ENCODE measurements at places on chromosomes 7 and 10.
A peak's percentile ranks its signal among the peaks of the same experiment; 100 is the strongest.

GRCh38 chr7:143331179-143331801 is 15.4 kb downstream of the CLCN1 start:
- peak; percentile 94 for DNase-seq

- peak; percentile 11 for DNase-seq
Observed at GRCh38 chr10:58373442-58373827, 11.8 kb upstream of the TFAM start.

DNA sequence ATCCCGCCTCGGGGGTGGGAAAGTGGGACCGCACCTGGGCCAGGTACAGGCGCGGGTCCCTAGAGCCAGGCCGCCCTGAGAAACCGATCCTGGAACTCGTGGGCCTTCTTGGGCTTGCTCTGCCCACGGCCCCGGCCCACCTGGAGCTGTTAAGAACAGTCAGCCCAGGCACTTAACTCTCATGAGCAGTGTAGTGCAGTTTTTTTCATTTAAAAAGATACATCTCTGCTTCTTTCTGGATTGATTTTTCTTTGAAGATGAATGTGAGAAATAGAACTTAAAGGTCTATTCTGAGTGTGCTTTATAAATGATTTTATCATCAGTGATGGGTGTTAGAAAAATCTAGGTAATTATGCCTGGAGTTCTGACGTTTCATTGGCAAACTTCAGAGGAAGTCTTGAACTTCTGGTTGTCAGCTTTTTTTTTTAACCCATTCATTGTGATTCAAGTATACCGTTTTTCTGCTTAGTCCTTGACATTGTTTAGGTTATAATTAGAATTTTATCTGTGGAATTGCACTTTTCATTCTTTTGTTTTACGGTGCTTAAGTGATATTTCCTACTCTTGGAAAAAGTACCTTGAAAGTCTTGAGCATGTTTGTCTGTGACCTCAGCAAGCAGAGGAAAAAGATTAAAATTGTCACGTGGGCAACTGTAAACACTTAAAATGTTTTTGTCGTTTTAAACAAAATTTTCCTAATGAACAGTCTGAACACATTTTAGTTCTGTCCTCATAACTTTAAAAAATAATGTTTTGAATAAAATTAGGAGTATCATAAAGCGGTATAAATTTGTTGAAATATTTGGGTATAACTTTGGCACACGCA is 906 bp downstream of the CDK1 start:
- no peak for DNase-seq

DNA sequence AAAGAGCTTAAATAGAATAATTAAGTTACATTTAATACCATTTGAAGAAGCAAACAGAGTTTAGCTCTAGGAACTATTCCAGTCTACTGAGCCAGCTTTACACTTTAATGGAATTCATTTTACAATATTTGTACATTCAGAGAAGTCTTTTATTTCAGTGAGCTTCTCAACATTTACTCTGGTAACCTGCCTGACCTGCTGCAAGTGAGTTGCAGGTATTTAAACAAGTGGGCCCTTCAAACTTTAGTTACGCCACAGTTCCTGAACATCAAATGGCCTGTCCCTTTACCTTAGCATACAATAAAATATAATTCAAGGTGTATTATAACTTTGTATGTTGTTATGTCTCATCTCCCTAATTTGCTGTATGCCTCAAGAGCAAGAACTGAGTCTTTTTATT is 121.6 kb upstream of the SEMA3C start:
- no peak for DNase-seq

DNA sequence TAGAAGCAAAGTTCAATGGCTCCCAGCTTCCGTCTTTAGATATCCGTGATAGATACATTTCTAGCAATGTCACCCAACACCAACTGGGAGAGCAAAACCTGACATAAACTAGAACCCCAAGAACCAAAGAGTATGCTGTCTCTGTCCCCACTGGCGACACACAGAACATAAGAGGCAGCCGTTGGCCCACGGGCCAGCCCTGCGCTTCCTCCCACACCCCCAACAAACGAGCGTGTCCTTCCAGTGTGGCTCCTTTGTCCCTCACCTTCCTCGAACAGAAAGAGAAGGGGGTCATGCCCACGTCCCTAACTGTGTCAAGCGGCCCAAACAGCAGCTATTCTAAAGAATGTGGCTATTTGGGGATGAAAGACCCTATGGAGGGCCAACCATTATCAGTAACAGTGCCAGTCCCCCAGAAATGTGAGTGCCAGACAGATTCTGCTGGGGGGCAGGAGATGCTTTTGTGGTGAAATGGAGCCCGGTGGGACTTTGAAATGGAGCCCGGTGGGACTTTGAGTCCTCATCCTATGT is 171.9 kb downstream of the USP6NL start:
- no peak for DNase-seq

DNA sequence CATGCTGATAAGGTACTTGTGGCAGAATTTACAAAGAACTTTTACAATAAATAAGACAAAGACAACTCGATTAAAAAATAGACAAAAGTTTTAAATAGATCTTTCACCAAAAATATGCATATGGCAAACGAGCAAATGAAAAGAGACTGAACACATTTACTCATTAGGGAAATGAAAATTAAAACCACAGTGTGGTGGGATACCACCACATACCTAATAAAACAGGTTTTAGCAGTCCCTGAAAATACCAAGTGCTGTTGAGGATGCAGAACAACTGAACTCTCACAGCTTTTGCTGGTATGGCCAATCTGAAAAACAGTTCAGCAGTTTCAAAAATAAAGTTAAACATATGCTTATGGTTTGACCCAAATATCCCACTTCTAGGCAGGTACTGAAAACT is 205.4 kb upstream of the ADO start:
- DNase-seq, result no peak

- DNase-seq, result no peak
Observed at GRCh38 chr10:34999532-34999931, 90.6 kb downstream of the CUL2 start.

GRCh38 chr10:86315549-86315942 is 51.0 kb downstream of the GRID1 start:
- DNase-seq, result no peak

GRCh38 chr10:131155218-131155875 is 156.2 kb downstream of the TCERG1L start:
- DNase-seq, result no peak

- no peak for DNase-seq
Observed at GRCh38 chr7:45721686-45722598, 147.8 kb downstream of the ADCY1 start.

GRCh38 chr7:14988941-14989340 is 86.4 kb upstream of the DGKB start:
- no peak for DNase-seq

- no peak for DNase-seq
Observed at GRCh38 chr10:2772135-2772534, 295.2 kb upstream of the PFKP start.

DNA sequence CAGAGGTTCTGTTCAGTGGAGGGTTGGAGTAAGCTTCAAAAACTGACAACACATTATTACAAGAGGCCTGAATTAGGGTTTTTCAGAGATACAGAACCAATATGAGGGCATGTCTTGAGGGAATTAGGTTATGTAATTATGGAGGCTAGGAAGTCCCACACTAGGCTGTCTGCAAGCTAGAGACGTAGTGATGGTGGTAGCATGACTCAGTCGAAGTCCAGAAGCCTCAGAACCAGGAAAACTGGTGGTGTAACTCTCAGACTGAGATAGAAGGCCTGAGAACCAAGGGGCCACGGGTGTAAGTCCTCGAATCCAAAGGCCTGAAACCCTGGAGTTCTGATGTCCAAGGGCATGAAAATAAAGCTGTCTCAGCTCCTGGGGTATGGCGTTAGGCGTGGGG is 35.6 kb downstream of the ZNF518A start:
- no peak for DNase-seq

- peak; percentile 92 for DNase-seq
Observed at GRCh38 chr7:47326220-47326619, 255.7 kb downstream of the TNS3 start.

GRCh38 chr10:78849115-78849514 is 219.7 kb upstream of the ZMIZ1 start:
- no peak for DNase-seq

DNA sequence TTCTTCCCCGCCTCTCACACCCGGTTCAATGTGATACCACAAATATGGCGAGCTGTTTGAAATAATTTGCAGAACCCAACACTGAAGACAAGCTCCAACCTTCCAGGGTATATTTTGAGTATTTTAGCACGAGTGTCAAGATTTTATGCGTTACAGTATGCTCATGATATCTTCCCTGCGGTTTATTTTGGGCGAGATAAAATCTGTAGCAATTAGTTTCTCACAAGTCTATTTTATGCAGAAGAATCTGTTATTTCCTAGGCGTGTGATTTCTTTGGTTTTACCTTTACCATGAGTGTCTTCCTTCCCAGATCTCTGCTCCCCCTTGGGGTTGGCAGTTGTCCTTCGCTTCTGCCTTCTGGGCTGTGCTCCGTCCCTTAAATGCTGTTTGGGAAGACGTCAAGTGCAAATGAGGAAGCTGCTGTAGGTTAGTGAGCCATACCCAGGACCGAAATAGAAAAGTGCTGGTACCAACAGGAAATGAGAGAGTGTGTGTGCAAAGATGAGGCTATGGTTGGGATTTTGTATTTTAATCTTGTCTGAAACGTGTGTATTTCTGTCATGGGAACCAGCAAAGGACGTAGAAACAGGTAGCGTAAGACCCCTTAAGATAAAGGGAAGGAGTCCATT is 299.8 kb downstream of the KLF6 start:
- DNase-seq, result no peak

GRCh38 chr10:48951707-48952106 is 12.1 kb upstream of the LRRC18 start:
- DNase-seq, result no peak

DNA sequence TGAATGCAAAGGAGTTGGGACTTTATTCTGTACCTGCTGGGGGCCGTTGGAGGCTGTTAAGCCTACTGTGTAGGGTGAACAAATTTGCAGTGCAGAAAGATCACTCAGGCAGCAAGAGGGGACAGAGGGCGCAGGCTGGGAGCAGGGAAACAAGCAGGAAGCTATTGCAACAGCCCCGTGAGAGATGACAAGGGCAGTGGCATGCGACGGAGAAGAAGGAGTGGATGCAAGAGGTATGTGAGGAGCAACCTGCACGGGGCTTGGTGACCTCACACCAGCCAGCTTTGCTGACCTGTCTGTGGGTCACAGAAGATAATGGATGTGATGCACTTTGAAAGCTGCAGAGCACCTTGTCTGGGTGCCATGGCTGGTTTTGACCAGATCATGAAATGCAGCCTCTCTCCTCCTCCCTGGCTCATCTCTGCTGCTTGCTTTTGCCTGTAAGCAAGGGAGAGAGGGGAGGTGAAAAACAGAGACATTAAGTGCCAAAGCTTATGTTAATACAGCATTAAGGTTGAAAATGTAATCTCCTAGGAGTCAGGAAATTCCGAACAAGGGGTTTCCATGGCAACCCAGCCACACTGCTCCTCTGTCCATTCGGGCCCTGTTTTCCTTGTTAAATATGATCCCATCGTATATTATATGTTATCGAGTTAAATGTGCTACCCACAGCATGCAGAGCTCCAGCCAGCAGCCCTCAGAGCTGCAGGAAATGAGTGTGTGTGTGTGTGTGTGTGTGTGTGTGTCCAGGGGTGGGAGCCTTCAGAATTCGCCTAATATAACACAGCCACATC is 314.3 kb upstream of the ZMIZ1 start:
- DNase-seq, result peak; percentile 94

- no peak for DNase-seq
Observed at GRCh38 chr10:111973306-111973705, 210.3 kb downstream of the GPAM start.

DNA sequence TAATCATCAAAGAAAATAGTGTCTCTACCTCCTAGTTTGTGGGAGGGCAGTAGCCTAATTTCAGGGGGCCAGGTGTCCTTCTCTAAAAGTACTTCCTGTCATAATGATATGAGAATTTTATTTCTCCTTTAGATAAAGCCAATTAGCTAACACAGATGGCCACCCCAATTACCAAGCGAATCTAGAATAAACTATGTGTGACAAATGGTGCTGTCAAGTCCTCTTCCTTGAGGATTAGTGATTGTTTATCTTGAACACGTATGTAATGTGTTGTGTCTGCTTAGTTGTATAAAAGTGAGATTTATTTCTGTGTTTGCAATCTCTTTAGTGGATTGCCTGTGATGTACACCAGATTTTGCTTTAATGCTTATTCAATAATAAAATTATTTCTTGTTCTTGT is 1120.0 kb downstream of the SORCS1 start:
- DNase-seq, result no peak

DNA sequence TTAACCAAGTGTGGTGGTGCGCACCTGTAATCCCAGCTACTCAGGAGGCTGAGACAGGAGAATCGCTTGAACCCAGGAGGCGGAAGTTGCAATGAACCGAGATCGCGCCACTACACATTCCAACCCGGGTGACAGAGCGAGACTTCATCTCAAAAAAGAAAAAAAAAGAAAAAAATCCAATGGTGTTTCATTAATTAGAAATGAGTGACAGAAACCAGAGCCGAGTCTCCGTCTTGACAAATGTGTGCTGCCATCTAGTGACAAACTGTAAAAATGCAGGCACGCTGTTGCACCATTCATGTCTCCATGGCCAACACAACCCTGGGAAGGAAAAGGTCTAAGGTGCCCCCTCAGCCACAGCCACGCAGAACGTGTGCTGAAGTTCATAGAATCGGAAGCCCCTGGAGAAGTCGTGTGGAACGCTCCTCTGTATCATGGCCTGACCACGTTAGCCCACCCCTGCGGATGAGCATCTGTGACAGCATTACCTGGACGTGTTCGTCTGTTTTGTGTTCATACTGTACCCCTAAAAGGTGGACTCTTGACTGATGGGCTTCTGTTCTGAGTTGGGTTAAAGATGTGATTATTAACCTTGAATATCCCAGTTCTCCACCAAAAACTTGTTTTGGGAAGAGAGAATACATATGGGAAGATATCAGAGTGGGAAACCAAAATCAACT is 94.9 kb downstream of the LYZL2 start:
- DNase-seq, result peak; percentile 90

DNA sequence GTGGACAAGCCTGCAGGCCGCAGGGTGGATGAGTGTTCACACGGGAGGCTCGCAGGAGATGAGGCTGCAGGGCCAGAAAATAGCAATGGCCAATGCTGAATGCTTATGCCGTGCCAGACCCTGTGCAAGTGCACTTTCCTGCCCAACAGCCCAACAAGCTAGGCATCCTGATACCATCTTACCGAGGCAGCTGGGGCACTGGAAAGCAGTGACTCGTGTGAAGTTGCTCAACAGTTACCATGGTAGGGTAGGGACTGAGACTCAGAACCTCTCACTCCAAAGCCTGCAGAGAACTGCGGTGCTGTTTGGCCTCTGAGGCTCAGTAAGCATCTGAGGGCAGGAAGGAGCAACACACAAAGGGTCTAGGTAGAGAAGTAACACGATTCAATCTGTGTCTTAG is 43.7 kb downstream of the JAZF1 start:
- DNase-seq, result no peak

DNA sequence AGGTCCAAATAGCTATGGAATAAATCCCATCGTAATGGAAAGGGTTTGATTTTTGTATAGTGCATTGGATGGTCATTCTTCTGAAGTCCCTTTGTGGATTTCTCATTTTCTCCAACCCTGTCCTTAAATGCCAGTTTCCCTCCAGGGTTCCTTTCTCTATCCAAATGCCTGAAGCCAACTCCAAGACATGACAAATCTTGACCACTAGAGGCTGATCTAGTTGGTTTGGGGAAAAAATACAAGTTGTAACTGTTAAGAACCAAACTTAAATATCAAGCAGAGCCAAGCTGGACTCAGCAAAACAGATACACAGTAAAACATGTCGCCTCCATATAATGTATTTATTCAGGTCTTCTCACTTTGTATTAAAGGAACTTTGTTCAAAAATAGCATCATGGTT is 28.7 kb downstream of the FRMD4A start:
- DNase-seq, result peak; percentile 31
